Naive thymus-derived CD8-positive, alpha-beta T cell (primary cell): ENCODE measurements at places on chromosomes 5 and 9.

GRCh38 chr9:134634176-134634575 is 7.4 kb upstream of the COL5A1 start:
- no peak for DNase-seq

- no peak for DNase-seq
These were observed 76.1 kb downstream of the G3BP1 start for GRCh38 chr5:151847871-151848270.

DNA sequence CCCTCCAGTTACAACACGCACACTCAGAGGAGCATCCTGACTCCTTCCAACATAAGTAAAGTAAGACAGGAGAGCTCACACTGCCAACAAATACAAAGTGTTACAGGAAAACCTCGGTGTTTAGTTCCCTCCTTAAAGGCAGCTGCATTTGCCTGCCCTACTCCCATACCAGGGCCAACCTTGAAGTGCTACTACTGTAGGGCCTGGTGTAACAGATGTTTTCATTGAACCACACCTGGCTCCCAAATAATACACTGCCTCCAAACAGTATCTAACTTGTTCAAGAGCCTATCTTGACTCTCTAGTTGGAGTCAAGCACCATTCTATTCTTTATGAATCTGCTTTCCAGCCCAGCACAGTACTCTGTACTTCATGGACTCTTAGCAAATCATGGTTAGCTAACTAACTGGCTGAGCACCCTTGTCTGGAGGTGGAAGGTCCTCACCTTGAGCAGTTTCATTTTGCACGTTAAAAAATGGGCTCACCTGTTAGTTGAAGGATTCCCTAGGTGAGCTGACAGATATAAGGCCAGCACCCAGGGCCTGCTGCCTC is 34.6 kb downstream of the TTC39B start:
- no peak for DNase-seq

DNA sequence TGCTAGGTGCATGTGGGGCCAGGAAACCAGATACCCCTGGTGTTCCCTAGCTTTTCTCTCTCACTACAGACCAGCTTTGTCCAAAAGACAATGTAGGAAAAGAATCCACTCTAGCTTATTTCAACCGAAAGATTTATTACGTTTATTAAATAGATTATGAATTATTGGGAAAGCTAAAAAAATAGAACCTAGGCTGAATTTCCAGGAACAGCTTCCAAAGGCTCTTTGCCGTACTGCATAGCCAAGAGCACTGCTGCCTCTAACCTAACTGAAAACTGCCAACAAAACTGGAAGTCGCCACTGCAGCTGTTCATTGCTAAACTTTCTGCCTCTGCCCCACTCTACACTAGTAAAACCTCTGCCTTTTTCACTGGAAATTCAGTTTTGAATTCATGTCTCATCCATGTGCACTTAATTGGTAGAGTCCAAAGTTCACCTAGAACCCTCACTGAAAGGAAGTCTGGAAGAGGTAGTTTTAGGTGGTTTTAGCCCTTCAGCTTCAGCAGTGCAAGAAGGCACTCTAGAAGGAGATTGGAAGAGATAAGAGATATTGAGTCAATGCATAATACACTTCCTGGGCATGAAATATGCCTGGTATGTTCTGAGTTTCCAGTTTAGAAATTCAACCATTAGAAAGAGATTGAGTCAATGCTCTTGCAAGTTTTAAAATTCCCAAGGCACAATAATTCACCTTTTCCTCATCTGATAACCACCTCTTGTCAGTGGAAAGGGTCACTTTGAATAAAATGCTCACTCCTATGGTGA is 927.9 kb downstream of the MAT2B start:
- no peak for DNase-seq

- no peak for DNase-seq
These were observed 846 bp upstream of the NSG2 start for GRCh38 chr5:174044466-174045254.

DNA sequence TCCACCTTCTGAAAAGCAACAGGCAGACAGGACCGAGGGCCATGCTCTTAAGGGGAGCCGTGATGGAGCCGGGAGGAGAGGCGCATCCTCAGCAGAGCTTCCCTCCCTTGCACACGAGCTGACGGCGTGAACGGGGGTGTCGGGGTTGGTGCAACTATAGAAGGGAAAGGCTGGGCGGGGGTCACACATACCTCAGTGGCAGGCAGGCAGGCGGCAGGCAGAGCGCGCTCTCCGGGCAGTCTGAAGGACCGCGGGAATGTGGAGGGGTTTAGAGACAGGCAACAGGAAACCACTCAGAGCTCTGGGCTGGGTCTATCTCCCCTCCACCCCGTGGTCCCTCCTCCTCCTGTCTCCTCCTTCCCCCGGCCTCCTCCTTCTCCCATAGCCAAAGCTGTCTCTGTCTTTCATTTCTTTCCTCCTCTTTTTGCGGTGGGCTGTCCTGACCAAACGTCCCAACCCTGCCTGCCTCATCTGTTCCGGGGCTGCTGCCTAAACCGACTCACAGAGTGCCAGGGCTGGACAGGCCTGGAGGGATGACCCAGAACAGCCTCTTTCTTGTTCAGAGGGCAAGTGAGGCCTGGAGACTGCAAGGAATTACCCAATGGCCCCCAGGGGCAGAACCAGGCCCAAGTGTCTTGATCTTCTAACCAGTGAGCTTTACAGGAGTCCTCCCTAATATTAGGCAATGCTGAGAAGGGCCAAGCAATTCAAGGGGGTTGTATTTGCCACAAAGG is at the start of gene SPARC:
Gene SPARC (minus strand): TSS at position 242 of the 734 bp plus-strand sequence. CDS start 10,727 bp downstream, outside the sequence.
- DNase-seq, result no peak

DNA sequence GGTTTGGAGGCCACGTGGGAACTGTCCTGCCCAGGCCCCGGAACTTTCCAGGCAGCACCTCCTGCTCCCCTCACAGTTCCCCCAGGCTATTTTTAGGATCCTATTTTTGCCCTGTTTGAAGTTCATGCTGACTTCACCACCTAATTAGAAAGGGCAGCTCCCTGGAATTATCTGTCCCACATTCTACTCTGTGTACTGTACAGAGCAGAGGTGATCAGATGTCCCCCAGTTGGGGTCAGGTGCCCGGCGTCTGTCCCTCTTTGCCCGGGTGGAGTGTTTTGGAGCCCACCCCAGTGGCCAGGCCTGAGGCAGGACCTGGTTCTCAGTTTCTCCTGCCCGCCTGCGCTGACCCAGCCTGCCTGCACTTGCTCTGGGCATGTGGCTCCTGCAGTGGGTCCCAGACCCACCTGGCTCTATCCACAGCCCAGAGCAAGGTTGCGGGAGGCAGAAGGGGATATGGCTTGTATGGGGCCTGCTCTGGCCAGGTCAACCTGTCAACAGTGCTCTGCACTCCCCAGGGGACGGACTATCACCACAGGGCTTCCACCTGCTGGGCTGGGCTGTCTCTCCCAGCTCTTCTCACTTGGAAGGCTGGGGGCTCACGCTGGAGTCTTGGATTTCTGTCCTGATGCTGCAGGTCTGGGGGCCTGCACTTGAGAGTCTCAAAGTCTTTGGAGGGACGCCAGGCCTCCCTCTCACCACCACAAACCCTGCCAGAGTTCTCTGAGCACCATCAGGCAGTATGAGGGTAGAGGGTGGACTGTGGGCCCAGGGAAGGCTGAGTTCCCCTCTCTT is 268.3 kb downstream of the GADD45G start:
- no peak for DNase-seq

DNA sequence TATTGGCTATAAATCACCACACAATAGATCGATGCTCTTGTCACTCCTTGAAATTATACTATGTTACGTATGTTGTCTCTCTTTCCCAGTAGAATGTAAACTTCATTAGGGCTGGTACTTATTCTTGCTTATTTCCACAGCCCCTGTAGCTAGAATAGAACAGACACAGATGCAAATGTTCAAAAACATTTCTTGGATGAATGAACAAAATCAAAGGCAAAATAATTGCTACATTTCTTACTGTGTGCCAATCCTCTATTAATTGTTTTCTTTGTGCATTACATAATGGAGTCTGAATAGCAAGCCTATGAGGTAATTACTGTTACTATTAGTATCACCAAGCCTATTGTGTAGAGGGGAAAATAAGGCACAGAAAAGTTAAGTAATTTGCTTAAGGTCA is 725 bp upstream of the OR13C2 start:
- DNase-seq, result no peak

- no peak for DNase-seq
These were observed 159.9 kb downstream of the LURAP1L start for GRCh38 chr9:12934545-12935272.

DNA sequence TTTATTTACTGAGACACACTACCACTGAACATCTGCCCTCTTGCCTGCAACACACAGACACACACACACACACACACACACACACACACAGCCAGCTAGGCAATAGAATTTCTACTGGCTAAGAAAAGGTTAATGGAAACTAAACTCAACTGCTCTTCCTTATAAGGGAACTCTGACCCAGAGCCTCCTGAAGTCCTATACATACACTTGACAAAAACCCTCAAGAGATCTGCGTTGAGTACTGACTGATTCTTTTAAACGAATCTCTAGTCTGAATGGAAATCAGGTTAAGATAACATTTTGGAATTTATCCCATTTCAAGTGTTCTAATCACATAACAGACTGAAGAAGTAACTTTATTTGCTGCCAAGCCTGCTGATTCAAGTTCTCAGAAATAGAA is 25.9 kb upstream of the TRPM3 start:
- DNase-seq, result no peak

DNA sequence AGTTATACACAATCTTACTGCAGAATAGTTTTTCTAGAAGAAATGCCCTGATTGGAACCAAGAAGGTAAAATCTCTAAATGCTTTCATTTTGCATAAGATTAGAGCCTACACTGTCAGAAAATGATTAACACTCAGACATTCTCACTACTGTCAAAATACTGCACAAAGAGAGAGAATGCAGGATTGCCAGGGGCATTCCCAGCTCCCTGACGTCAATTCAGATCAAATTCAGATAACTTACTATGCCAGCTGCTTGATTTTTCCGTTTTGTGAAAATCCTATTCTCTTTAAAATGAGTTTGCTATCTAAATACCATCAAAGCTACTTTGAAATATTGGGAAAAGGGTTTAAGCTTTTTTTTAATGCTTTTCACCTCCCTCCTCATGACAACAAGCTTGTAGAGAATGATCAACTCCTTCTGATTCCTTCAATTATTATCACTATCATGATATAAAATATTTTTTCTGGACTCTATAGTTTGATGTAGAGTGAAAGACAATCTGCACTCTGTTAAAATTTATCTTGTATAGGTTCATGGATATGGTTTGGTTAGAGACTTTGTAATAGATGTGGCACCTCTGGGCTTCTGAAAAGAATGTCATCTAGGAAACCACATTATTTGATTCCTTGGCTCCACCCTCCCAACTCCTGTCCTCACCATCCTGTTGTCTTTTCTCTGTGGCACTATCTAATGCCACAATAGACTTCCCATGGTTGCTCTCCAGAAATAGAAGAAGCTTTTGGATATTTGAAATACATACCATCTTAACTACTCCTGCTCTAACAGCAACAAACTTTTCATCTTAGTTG is 407.7 kb downstream of the PDE4D start:
- DNase-seq, result no peak

DNA sequence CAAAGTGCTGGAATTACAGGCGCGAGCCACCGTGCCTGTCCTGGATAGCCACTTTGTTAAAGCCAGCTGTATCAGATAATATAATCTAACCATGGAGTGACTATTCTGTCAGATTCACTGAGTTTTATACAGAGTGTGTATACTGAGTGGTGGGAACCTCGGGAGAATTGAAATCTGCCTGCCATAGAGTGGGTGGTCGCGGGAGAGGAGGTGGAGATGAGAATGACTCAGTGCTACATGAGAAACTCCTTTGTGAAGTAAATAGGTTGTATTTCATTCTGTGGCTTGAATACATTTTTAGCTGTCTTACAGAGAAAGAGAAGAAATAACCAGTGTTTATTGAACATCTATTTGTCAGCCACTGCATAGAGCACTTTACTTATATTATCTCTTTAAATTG is 26.4 kb downstream of the ATP6V0E1 start:
- no peak for DNase-seq

DNA sequence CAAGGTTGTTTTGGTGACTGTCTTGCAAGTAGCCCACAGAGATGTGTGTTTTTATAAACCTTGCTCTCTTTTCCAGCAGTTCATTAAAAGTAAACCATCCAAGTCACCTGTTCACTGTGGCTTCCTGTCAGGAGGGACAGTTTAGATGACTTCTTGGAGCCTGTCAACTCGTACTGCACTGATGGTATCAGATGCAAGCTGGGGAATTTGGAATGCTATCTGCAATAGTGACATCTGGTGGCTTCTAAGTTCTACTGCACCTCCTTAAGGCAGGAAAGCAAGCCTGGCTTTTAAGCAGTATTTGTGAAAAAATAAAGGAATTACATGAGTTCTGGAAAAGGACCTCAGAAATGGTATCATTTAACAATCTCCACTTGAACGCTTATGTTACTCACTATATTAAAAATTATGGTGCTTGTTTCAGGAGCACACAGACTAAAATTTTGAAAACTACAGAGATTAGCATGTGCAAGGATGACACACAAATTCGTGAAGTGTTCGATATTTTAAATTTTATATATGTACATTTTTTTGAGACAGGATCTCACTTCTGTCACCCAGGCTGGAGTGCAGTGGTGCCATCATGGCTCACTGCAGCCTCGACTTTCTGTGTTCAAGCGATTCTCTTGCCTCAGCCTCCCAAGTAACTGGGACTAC is 164.0 kb downstream of the TTC39B start:
- no peak for DNase-seq

GRCh38 chr5:158375531-158375930 is 516.6 kb upstream of the CLINT1 start:
- no peak for DNase-seq

DNA sequence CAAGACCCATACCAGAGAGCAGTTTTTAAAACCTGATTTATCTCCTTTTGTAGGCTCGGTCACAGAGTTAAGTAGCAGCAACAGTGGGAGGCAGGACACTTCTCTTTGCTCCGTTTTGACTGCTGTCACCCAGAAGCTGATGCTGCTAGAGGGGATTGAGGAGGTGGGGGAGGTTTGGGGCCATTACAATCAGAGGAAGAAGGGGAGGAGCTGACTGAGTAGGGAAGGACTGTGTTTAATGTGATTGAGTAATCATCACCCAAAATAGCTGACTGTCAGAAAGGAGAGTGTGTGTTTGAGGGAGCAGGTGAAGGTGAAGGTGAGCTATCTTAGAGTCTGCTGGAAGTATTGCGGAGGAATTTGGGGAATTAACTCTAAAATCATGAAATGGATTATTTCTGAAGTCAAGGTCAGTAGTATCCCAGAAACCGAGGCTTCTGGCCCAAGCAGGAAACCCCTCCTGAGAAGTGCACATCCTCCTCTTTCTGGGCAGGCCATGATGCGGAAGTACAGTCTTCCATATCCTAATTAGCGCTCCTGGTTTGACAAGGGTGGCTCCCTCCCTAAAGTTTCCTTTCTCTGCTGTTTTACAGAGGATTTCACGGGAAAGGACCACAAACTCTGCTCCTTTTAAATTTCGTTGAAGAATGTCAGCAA is 214.9 kb downstream of the PLK2 start:
- no peak for DNase-seq

DNA sequence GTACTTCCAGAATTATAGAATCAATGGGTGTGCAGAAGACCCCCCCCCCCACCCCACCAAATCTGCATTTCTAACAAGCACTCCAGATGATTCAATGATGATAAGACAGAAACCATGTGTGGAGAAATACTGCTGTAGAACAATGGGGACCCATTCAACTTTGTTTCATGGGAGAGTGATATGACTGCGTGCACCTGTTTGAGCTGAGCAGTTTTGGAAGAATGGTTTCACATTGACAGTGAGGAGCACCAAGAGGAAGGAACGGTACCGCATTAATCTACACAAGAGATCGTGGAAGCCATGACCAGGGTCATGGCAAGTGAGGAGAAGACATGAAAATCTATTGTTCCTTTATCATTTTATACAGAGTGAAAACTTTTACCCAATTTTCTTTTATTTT is 202.7 kb downstream of the CD180 start:
- no peak for DNase-seq

GRCh38 chr5:83353774-83354173 is 117.8 kb upstream of the VCAN start:
- no peak for DNase-seq
